Activated naive CD4-positive, alpha-beta T cell (primary cell): ENCODE measurements at places on chromosomes 7 and 10.

DNA sequence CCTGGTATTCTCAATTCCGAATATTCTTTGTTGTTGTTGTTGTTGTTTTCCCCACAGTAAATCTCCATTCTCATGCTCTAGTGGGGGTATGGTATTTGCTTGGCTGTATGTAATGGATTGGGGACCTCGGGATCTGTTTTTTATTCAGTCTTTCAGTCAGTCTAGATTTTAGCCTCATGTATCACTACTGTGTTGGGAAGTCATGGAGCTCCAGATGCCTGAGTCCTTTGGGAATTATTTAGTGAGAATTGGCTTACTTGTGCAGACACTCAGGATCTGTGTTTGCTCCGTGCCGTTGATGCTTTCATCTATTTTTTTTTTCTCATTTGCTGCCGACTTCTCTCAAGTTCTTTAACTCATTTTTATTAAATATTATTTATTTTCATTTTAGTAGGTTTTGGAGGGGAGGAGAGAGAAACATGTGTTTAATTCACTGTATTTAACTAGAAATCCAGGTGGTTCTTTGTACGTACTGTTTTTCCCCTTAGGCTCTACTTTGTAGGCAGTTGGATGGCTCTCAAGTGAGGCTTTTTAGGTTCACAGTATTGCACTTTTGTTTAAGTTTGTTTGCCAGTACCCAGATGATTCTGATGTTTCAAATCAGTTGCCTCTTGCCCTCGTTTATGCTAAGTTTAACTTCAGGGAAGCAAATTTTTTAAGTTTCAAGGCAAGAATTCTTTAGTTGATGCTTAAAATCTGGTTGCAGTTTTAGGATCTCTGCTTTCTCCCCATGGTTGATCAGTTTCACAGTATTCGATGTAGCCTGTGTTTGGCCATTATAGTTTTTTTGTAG is 36.9 kb downstream of the ZNRF2 start:
- DNase-seq = no peak

DNA sequence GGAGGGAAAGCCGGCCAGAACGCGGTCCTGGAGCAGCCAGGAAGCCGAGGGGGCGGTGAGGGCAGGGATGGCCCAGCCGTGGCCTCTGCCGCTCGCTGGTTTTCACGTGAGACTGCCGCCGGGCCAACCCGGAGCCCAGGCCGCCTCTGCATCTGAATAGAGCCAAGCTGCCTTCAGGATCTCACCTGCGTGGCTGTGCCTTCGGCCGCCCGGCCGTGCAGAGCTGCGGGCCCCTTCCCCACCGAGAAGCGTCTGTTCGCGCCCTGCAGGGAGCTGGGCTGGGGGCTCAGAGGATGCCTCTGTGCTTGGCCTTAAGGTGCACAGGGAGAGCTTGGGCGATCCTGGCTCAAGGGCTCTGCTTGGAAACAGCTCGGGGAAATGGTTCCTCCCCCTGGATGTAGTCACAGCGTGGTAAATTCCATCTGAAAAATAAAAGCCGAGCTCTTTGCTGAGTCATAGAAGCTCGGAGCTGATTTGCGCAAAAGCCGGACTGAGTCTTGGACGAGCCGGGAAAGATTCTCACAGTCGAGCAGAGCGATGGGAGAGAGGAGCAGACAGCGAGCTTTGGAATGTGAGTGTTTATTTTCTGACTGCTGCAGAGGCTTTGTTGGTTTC is at the start of gene JAKMIP3:
TSS of gene JAKMIP3 (plus strand) at position 456 of the 615 bp plus-strand sequence. CDS start 38,863 bp downstream, outside the sequence.
- DNase-seq = no peak

DNA sequence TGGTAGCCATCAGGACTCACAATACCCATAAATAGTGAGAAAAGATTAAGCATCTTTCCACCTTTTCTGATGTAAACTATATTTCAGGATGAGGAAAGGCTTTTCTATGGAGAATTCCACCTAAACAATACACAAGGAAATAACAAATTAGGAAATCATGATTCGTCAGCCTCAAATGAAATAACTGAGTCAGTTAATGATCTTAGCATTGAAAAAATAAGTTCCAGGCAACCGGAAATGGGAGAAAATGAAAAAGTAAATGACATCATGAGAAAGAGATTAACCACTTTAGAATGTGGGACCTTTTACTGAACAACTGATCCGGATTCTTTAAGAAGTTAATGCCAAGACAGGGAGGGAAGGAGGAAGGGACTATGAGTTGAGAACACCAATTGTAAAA is 742.3 kb downstream of the TNS3 start:
- no peak for DNase-seq

DNA sequence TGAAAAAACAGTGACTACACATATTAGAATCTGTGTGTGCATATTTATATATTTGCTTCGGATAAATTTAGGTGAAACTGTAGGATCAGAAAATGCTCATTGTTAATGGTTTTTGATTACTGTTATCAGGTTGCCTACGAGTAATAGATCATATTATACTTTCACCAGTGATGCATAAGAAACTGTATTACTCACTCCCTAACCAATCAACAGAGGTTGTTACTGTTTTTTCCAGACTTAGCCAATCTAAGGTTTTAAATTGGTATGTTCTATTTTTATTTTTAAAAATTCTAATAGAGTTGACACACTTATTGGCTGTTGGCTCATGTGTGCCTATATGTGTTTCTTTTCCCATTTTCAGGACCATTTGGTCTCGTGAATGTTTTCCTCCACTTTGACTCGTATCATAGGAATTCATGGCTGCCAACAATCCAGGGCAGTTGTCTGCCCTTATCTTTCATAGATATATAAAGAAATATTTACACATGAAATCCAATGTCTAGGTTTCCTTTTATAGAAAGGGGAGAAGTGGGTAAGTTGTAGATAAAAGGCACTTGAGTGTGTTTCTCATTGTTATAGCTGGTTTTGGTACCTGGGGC is 59.2 kb downstream of the ANLN start:
- no peak for DNase-seq

GRCh38 chr7:150942001-150942590 is 36.0 kb downstream of the KCNH2 start:
- DNase-seq = peak; percentile 21

DNA sequence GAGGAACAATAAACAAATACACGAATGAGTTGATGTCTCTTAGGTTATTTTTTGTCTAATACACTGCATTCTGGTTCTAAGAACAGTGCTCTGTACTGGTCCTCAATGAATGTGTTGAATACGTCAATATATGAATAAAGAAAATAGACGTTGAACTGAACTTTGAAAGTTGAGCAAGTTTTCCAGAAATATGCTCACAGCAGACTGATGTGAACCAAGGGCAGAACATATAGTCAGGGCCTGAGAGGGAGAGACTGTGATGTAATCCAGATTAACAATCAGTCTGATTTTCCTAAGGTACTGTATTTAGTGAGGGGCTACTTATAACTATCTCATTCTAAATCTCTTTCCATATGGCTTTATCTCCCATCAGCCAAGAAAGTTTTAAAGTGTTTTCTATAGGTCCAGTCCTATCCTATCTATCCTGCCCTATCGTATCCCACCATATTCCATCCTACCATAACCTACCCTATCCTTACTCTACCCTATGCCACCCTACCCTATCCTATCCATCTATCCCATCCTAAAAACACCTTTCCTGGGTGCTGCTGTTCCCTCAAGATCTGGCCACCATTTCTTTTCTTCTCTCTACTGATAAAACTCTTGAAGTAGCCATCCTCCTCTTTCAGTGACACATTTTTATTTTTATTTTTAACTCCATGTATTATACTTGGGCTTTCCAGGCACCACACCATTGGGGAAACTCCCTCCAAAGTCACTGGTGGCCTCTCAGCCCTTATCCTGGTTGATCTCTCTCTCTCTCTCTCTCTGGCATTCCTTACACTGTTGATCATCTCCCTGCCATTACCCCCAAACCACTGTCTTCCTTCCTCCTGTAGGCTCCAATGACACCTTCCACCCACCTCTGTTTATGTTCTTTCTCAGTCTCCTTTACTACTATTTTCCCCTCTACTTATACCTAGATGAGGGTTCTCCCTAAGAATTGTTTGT is 212.3 kb upstream of the SLC26A5 start:
- no peak for DNase-seq

GRCh38 chr7:80630608-80631405 is 7.6 kb upstream of the CD36 start:
- DNase-seq = no peak

- DNase-seq = no peak
These were observed 289.6 kb downstream of the SDHAF3 start for GRCh38 chr7:97407106-97407505.

DNA sequence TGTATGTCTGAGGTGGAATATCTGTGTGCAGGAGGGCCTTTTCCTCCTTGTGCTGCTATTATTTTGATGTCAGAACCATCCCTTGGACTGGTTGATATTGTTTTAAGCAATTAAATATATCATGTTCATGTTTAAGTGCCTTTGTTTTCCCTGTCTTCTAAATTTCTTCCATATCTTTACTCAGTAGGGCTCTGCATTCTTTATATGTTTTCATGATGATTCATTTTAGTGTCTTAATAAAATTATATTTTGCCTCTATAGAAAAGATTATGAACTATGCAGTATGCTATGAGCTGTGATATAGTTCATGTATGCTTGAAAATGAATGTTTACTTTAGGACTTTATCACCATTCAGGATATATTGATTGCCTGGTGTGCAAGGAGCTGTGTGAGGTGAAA is 34.8 kb downstream of the AHR start:
- DNase-seq = no peak

- no peak for DNase-seq
These were observed 39.0 kb upstream of the TMEM229A start for GRCh38 chr7:124071843-124072242.

- DNase-seq = no peak
These were observed 118.0 kb downstream of the SPAG6 start for GRCh38 chr10:22463255-22463654.

GRCh38 chr7:41880107-41880506 is 177.2 kb upstream of the INHBA start:
- DNase-seq = no peak

- no peak for DNase-seq
These were observed 131.4 kb upstream of the MDFIC start for GRCh38 chr7:114790521-114790920.

- no peak for DNase-seq
These were observed 212.7 kb downstream of the ADK start for GRCh38 chr10:74363727-74364126.

DNA sequence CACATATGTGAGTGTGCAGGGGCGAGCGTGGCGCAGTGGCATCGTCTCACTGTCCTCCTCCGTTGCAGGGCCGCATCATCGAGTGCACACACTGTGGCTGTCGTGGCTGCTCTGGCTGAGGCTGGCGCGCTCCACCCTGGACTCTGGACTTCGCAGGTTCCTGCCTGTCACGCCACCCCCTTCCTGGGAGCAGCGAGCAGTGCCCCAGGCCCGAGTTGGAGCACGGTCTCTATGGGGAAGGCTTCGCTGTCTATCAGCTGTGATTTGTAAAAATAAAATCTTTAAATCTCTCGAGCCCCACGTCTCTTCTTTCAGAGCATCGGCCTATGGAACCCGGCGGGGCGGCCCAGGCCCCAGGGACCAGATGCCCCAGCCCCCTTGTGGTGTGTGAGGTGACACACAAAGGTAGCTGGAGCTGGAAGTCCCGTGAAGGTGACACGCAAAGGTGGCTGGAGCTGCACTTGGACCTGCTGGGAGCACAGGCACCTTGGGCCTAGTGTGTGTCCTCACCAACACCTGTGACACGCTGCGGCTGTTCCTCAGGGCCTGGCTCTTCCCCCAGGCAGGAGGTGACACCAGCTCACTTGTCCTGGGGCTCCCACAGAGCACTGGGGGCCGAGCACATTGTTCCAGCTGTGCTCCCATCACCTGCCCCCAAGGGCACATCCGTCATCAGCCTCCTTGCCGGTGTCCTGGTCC is 10.7 kb downstream of the BUD31 start:
- no peak for DNase-seq

- DNase-seq = no peak
These were observed 72.9 kb downstream of the MKI67 start for GRCh38 chr10:128053356-128053755.

DNA sequence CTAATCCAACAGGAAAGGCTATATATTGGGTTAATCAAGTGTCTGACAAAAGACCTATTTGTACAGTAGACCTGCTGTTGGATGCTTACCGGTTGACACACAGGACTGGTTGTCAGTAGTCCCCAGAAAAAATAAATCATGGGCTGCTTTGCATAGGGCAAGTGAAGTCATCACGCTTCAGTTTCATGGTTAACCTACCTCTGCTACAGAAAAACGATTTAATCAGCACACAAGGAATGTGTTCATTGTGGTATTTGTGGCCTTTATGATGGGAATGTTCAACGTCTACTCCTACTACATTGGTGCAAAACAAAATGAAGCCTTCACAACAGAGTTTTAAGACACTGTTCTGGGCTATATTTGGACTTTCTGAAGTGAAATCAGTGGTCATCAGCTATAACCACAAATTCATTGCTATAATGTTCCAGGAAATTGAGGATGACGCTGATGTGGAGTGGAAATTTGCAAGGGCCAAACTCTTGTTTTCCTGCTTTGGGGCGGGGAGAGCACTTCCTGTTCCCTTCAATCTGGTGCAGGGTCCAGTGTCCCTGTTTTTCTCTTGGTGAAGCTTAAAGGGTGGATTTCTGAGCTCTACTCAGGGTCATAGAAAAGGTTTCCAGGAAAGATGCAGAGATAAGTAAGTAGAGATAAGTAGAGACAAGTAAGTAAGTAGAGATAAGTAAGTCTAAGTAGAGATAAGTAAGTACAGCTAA is 39.3 kb upstream of the GGCT start:
- DNase-seq = no peak

DNA sequence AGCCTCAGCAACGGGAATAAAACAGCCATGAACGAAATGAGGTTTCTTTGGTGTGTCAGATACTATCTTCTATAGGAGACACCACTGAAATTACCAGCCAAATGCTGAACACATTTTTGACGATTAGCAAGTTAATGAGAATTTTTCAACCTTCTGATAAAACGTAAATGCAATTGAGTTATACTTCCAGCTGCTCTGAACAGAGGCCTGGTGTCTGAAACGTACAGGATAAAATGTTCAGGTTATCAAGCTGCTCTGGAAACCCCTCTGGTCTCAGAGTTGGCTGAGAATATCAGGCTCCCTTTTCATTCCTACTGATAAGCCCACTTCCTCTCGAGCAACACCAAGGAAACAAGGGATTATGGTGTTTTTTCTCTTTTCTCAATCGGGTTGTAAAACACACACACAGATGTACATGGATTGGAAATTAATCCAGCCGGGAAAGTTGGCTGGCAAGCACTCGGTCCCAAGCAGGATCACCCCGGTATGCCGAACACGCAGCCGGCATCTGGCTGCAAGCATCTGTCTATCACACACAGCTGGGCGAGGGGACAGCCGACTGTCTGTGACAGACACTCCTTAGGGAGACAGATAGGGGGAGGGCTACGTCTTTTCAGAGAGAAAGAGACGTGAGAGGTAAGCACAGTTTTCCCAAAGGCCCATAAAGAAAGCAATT is 171.8 kb downstream of the PRKAG2 start:
- no peak for DNase-seq

GRCh38 chr10:97590082-97590747 is 694 bp downstream of the C10orf62 start:
- DNase-seq = no peak

GRCh38 chr10:101612872-101613271 is 24.8 kb downstream of the DPCD start:
- DNase-seq = no peak

- DNase-seq = no peak
These were observed 50.4 kb upstream of the WNT16 start for GRCh38 chr7:121278120-121279021.

GRCh38 chr7:149473251-149473650 is 12.4 kb upstream of the ZNF777 start:
- DNase-seq = no peak
